ENCODE measurements at places on chromosomes 3 and 15.

DNA sequence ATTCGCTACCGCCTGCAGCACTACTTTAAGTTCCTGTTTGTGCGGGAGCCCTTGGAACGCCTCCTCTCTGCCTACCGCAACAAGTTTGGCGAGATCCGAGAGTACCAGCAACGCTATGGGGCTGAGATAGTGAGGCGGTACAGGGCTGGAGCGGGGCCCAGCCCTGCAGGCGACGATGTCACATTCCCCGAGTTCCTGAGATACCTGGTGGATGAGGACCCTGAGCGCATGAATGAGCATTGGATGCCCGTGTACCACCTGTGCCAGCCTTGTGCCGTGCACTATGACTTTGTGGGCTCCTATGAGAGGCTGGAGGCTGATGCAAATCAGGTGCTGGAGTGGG, 995 bp downstream of the CHST14 start:
- no peak for DNase-seq

DNA sequence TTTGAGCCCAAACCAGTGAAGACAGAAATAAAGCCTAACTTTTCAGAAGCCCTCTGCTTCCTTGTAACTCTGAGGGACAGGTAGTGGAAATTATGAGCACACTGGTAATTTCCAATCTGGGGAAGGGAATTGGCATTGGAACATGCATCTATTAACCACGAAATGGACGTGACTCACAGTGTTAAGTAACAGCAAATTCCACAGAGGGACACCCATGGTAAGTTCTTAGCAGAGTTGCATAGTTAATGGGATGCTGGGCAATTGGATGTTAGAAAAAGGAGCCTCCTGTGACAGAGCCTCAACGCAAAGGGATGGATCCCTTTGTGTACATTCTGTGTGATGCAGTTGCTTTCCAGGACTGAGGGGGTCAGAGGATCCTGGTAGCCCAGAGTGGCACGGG, 168.6 kb downstream of the SEMA6D start:
- no peak for DNase-seq

DNA sequence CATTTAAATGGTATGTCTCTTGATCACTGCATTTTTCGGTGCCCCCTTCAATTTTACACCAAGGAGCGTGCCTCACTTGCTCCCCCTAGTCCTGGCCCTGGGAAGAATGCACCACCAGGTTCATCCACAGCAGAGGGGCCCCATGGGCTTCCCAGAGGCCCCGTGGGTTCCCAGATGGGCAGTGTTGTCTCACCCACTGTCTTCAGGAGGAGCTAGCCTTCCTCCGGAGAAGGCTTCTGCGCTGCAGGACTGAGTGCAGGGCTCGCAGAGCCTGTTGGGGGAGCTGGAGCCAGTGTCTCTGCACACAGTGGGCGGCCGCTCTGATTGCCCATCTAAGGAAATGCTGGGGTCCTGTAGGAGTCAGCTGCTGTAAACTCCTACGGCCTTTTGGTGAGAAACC, 45.9 kb downstream of the POLR2M start:
- DNase-seq: no peak

GRCh38 chr3:101865751-101866509, 16.6 kb downstream of the NFKBIZ start:
- no peak for DNase-seq

DNA sequence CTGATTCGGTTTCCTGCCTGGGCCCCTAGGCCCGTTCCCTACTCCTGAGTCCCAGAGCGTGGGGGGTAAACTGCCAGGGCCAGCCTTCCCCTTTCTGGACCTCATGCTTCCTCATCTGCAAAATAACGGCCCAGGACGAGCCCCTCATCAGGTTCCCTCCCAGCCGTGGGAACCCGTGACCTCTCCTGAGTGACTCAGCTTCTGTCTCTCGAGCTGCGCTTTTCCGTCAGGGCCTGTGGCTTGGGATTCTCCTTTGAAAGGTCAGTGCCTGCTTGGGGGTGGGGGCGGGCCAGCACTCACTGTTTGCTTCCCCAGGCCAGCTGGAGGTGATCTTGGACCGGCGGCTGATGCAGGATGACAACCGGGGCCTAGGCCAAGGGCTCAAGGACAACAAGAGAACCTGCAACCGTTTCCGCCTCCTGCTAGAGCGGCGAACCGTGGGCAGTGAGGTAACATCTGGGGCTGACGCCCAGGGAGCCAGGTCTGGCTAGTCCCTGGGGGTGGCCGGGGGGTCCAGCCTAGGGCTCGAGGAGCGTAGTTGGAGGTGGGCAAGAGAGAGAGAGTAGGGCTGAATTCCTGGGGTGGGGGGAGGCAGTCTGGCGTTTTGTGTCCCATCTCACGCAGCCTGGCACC, 12.8 kb downstream of the MAN2A2 start:
- peak; percentile 98 for DNase-seq

GRCh38 chr3:71247221-71247957, 336.1 kb downstream of the FOXP1 start:
- peak; percentile 9 for DNase-seq

DNA sequence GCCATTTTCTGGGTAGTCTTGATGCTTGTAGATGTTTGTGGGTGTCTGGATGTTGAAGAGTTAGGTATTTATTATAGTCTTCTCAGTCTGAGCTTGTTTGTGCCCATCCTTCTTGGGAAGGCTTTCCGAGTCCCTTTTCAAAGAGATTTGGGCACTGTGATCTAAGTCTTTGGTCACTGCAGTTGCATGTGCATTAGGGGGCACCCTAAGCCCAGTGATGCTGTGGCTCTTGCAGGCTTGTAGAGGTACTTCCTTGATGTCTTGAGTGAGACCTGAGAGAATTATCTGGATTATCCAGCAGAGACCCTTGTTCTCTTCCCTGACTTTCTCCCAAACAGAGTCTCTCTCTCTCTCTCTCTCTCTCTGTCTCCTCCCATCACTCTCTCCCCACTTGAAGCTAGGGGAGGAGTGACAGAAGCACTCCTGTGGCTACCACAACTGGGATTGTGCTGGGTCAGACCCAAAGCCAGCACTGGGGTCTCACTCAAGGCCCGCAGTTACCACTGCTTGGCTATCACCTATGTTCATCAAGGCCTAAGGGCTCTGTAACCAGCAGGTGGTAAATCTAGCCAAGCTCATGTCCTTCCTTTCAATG, 68.5 kb downstream of the TMCO5A start:
- peak; percentile 82 for DNase-seq

DNA sequence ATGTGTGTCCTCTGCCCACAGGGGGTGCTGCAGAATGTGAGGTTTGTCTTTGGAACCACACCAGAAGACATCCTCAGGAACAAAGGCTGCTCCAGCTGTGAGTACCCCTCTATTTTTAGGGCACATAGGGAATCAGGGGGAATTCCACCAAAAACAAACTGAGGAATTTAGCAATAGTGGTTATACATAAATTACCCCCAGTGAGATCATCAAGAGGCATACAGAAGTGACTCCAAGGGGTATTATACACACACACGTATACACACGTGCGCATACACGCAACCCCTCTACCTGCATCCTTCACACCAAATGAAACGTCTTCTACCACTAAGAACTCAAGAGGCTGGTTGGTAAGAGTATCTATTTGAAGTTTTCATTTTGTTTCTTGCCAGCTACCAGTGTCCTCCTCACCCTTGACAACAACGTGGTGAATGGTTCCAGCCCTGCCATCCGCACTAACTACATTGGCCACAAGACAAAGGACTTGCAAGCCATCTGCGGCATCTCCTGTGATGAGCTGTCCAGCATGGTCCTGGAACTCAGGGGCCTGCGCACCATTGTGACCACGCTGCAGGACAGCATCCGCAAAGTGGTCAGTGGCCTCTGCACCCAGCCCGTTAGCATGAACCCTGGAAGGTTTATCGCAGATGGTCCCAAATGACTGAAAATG, 2.9 kb downstream of the THBS1 start:
- DNase-seq: peak; percentile 57

- DNase-seq: peak; percentile 79
Measured at GRCh38 chr3:128482666-128483656, 10.0 kb downstream of the GATA2 start.

DNA sequence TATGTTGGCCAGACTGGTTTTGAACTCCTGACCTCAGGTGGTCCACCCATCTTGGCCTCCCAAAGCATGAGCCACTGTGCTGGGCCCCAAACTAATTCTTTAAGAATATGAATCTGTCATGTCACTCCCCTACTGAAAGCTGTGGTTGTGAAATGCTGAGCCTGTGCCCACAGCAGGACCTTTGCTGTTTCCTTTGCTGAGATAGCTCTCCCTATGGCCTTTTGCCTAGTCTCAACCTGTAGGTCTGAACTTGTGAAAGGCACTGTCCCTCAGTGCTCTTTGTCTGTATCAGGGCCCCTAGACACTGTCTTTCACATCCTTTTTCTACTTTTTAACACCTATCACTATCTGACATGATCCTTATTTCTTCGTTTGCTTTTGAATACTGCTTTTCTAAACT, 62.7 kb upstream of the CCR4 start:
- no peak for DNase-seq

DNA sequence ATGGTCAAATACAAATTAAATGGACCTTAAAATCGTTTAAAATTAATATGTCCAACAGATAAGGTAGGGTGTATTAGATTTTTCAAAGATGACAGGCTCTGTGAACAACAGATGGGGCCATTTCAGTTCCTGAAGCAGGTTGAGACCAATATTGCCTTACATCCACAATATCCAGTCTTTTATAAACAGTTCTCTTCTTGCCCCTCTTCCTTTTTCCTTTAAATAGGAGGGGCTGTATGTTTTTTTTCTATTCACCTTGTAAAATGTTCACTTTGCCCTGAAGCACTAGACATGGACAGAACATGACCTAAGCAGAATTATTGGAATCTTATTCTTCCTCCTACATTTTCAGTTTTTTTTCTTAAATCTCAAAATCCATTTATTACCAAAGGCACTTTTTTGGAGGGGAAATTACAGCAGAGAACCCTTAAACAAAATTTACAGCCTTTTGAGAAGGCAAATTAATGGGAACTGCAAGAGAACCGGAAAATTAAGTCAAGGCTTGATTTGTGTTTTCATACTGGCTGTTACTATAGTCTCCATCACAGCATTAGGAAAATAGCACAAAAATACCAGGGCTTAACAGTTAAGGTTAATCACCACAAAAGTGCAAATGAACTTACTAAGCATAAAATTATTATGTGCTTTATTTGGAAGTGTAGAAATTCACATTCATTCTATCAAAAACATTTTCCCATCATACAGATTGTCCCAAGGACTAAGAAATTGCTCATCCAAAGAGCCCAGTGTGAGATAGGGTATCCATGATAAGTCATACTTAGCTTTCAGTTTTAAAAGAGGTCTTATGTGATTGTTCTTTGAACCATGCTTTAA, 55.8 kb downstream of the CMSS1 start:
- DNase-seq: no peak

- DNase-seq: no peak
Measured at GRCh38 chr3:11568503-11569155, 75.1 kb downstream of the VGLL4 start.

DNA sequence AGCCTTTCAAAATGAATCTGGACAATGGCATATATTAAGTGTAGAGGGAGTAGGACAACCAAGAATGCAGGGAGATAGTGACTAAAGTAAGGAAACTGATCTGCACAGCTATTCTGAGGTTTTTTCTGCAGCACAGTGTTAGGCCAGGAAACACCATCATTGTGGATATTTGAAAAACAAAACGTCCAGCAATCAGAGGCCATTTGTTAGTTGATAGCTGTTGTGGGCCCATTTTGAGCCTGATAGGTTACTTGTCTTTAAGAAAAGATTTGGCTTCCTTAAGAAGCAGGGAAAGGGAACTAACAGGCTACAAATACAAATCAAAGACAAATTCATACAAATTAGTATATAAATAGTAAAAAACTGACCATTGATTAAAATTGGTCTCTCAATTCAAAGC, 375.8 kb upstream of the ARL6 start:
- no peak for DNase-seq

- no peak for DNase-seq
Measured at GRCh38 chr3:183131735-183132134, 30.8 kb downstream of the LAMP3 start.

DNA sequence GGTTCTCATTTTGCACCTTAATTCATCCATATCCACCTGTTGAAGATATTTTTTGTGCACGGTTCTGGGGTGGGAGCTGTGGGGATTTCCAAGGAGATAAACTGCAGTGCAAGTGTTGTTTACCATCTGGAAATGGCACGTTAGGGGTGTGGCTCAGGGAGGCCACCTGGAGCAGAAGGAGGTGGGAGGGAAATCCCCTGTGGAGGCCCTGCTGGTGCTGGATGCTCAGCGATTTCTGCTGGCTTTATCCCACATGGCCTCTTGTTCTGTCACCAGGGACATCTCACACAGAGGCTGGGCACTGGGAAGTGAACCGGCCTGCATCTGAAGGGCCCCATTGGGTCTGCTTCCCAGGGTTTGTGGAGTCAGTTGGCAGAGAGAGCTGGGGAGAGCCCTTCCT, 24.3 kb downstream of the TRPM1 start:
- DNase-seq: no peak

- no peak for DNase-seq
Measured at GRCh38 chr3:141699324-141699723, 38.8 kb upstream of the RNF7 start.

DNA sequence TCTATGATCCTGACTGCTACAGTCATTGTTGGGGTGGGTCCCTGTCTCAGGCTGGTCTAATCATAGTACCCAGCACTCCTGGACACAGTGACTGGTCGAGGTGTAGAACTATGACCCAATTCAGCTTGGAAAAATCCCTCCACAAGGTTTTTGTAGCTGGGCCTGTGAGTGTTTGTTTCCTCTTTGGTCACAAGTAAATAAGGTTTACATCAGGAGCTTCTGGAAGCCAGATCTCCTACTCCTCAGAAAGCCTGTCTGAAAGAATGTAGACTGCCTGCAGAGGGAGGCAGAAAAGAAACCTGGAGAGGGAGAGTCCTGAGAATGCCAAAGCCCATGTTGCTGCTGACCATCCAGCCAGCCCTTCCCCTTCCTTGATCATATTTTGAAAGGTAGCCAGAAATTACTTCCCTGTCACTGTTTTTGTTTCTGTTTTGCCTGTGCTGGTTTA, 123.2 kb downstream of the RAP2B start:
- peak; percentile 68 for DNase-seq

- DNase-seq: peak; percentile 28
Measured at GRCh38 chr3:14980689-14981088, 33.3 kb downstream of the NR2C2 start.

- peak; percentile 78 for DNase-seq
Measured at GRCh38 chr3:103052236-103052830, 617.5 kb downstream of the ZPLD1 start.

GRCh38 chr15:40500568-40501330, 30.0 kb downstream of the CHST14 start:
- DNase-seq: peak; percentile 10
